ENCODE measurements at places on chromosomes 2 and 18. TPM values are rescaled to one million over a fixed set of nuclear protein-coding genes. Genes with fewer than 3 reads are reported as not detected.

DNA sequence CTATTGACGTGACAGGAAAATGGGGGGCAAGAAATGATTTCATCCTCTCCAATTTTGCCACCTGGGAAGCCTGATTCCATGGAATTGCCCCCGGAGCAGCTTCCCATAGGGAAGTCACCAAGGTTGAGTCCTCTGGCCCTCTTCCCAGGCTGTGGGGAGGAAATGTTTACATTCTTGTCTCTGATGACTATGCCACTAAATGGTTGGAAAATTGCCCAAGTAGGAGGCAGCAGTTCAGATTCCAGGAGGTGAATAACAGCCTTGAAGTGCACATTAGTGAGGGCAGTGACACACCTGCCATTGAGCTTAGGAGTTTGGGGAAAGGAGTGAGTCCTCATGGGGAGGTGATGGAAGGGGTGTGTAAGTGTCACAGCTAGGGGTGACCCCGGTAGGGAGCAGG lies 449.2 kb upstream of the DCC start:
- peak; percentile 73 for DNase-seq

- DNase-seq, result no peak
These were observed 16.5 kb upstream of the VIT start for GRCh38 chr2:36680012-36680411.

- DNase-seq, result no peak
These were observed 5.3 kb downstream of the COL3A1 start for GRCh38 chr2:188979187-188980114.

DNA sequence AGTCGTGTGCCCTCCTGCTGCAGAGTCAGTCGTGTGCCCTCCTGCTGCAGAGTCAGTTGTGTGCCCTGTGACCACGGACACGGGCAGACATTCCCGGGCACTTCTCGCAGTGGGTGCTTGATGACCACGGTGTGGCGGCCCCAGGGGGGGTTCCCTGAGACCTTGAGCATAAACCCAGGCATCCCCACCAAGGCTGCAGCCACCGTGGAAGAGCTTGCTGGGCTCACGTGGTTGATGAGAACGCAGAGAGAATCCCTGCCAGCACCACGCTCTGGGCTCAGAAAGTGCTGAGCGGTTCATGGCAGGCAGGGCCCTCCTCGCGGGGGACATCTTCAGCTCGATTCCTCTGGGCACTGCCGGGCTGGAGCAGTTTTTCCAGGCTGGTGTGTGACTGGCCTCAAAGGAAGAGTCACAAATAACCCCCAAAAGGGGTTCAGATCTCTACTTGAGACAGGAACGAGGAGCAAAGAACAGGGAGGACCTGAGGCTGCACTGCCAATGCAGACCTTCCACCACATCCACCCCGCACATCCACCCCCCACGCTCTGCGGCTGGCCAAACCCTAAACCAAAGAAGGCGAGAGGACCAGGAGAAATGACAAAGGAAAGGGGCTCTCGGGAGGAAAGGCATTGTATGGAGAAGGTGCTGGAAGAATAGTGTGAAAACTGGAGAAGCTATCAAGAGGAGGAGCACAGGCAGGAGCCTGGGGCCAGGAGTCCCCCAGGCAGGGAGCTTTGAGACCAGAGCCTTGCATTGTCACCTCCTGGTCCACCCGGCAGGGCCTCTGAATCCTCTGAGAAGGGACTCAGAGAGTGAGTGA lies 8.4 kb upstream of the PER2 start:
- DNase-seq, result no peak

GRCh38 chr2:202542142-202542541 lies 92.6 kb upstream of the FAM117B start:
- DNase-seq, result no peak

- no peak for DNase-seq
These were observed 38.0 kb downstream of the MARCO start for GRCh38 chr2:118980022-118980421.

The POTEC gene
- total RNA-seq, result under 0.01 TPM

Data from bronchial epithelial cell (primary cell).